ENCODE measurements at places on chromosomes 4 and X.

- no peak for DNase-seq
Measured at GRCh38 chr4:35970366-35970960, 273.9 kb downstream of the ARAP2 start.

DNA sequence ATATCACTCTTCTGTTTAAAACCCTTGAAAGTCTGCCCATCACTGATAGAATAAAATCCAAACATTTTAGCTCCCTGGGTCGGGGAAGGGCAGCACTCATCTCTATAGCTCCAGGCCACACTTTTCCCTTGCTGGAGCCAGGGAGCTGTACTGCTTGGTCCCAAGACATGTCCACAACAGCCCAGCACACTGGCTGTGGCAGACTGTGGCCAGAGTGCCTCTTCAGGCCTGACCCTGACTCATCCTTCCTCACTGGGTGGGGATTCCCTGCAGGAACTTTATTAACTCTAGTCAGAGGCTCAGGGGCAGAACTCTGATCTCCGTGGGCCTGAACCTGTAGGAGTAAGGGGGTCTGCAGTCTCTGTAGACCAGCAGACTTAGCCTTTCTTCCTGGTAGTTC, 69.8 kb upstream of the CAPN6 start:
- DNase-seq = no peak

- DNase-seq = no peak
Measured at GRCh38 chr4:72463724-72464123, 105.3 kb downstream of the ADAMTS3 start.

GRCh38 chr4:119020158-119020557, 115.5 kb upstream of the MYOZ2 start:
- no peak for DNase-seq

DNA sequence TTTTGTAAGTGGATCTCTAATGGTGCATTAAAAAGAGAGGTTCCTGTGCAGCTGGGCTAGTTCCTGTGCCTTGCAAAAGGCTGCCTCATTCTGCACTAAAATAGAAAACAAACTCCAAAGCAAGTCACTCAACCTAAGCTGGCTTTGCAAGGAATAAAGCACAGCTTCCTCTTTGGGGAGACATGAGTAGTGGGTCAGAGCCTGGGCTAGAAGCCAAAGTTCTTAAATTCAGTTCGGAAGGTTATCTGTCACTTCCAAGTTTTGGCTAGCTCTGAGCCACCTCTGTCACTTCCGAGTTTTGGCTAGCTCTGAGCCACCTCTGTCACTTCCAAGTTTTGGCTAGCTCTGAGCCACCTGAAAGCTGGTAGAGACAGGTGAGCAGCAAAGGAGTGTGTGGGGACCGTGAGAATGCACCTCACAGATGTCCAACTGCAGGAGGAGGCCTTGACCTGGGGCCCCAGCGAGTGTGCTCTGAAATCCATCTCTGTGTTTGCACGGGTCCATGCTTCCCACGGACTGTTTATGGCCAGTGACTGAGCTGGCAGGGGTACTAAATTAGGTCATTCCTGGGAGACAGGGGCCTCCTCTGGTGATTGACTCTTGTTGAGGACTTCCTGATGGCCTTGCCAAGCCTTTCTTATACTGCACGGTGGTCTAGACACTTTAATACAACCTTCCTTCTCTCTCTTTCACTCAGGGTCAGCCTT, 36.4 kb upstream of the MAMLD1 start:
- DNase-seq = no peak

GRCh38 chr4:152682143-152682941, 2.5 kb upstream of the TMEM154 start:
- DNase-seq = no peak

GRCh38 chr4:184479516-184479950, 5.2 kb upstream of the IRF2 start:
- no peak for DNase-seq

DNA sequence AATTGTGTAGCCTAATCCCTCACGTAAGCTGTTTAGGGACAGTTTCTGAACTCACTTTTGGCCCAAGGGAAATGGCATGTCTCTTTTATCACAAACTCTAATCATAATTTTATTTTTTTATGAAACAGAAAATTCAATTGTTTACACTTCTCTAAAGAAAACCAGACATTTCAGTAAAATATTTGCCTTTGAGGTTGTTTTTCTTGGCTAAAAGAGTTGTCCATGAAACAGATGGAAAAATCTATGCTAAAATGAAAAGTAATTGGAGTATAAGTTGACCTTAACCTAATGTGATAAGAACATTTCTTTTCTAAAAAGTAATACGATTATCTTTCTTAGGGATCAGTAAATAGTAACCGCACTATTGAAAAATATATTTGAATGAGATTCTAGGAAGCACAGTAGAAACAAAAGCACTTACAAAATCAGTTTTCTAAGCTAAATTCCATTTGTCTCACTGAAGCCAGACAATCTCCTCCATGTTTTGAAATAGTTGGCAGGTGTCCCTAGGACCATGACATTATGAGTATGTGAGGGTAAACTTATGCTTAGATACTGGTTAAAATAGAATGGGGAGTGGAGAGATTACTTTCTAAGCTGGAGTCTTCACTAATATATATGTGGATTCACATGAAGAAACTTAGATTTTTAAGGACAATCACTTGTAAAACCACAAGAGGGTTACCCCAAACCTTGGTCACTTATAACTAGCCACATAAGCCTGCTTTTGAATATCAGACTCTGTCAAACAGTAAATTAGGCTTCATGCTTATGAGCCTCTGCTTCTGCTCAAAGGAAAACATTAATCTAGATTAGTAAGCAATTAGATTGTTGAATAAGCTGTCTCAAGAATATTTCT, 20.1 kb upstream of the TET2 start:
- no peak for DNase-seq

DNA sequence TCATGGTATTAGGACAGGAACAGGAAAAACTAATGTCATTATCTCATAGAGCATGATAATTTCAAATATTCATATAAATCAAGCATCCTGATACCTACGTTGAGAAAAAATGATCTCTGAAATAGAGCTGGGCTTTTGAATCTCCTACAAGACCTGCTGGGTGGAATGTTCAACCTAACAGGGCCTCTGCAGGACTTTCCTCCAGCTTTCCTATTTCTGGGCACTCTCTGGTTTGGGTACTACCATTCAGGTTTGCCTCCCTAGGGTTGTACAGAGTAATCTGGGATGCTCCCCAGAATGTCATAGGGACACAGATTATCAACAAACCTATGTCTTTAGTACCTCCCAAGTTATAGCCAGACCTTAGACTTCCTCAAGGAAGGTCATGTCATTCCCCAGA, 108.9 kb downstream of the CDS1 start:
- DNase-seq = no peak

DNA sequence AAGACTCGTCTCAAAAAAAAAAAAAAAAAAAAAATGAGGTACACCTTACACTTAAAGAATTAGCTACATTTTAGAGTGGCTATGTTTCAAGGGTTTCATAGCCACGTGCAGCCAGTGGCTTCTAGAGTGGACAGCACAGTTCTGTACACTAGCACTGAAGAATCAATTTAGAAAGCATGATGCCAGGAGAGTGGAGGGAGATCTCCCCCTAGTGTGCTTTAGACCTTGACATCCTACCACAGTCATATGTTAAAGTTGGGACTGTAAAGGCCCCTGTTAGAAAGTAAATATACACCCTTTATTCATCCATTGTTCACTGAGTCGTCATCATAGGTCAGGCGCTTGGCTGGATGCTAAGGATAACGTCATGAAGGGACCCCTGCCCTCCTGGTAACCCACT, 179.4 kb downstream of the QDPR start:
- DNase-seq = no peak

All from T-helper 9 cell (primary cell).